ENCODE measurements at places on chromosomes 6 and 20.
A peak's percentile ranks its signal among the peaks of the same experiment; 100 is the strongest.

- DNase-seq: no peak
Measured at GRCh38 chr20:24530131-24530680, 60.8 kb downstream of the SYNDIG1 start.

DNA sequence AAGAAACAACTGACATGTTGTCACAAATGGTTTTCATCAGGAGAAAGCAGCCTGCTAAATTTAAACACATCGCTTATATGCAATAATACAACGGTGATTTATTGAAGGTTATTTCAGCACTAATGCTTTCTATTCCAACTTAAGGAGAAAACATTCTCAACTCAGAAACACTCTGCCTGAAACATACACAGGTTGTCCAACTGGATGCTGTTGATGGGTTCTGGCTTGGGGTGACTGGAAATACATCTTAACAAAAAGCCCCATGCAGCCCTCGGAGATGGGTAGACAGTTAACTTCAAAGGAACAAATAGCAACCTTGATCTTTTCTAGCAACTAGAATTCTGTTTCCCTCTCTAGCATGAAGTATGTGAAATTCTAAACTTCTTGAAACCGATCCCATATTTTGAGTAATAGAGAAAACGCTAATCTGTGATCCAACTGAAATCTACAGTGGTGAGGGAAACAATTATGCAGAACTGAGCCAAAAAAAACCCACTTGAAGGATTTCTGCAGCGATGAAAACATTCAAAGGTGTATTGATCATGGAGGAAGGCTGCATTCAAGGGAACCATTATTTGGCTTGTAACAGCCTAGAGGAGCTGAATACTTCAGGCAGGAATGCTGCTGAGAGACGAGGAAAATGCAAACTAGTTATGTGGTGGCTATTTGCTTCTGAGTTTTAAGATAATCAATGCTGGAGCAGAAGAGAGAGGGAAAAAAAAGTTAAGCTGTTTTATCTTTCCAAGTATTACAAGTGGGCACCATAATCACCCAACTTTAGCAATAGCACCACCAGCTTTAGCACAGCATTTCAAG is 6.9 kb downstream of the ZMYND8 start:
- DNase-seq: no peak

- peak; percentile 22 for DNase-seq
Measured at GRCh38 chr6:27592481-27593199, 119.7 kb upstream of the ZNF184 start.

- DNase-seq: no peak
Measured at GRCh38 chr6:1767481-1768246, 157.9 kb downstream of the FOXC1 start.

DNA sequence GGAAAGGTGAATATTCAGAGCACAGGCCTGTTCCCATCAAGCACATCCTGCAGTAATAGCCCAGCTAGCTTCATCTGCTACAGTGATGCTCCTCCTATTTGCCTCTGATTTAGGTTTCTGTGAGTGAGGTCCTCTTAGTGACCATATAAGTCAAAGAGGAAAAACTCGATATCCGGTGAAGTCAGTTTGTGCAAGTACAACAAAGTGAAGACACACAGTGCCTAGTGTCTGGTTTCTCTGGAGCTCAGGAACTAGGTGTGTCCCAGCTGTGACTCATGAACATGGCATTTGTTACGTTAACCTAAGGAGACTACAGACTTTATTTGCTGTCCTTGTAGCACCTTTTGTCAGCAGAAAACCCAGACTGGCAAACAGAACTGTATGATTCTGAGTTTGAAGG is 33.9 kb downstream of the EDN1 start:
- DNase-seq: no peak

DNA sequence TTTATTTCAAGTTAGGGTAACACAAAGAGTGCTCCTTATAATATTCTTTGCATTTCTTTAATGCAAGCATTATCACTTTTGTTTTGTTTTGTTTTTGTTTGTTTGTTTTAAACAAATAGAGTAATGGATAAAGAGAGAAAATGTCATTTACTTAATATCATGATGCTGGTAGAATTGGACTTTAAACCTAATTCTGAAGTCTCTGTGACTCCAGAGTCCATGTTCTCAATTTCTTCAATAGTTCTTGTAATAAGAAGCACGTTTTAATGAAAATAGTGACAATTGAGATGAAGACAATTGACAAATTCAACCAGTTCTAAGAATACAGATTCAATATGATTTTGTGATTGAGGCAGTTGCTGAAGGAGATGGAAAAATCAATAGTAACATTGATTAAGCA is 30.3 kb upstream of the MANEA start:
- DNase-seq: no peak

GRCh38 chr6:168380956-168381605 is 59.9 kb upstream of the SMOC2 start:
- no peak for DNase-seq

- DNase-seq: no peak
Measured at GRCh38 chr20:64149141-64149540, 15.1 kb upstream of the MYT1 start.

DNA sequence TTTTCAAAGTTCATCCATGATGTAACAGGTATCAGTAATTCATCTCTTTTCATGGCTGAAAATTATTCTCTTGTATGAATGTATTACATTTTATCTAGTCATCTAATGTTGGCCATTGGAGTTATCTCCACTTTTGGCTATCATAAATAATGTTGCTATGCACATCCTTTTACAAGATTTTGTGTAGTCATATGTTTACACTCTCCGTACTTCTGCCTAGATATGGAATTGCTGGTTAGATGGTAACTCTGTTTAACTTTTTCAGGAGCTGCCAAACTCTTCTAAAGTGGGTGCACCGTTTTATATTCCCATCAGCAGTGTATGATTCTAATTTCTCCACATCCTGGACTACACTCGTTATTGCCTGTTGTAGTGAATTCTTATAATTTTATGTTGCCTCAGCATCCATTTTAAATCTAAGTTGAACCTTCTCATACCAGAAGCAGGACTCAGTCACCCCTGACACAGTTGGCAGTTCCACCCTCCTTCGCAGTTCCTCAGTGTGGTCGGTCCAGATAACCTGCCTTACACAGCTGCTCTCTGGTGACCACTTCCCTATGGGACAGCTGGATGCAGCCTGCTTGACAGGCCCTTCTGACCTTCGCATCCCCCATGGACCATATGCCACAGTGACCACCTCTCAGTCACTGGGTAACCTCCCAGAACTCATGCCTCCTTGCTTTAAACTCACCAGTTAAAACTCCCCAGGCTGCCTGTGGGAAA is 33.9 kb downstream of the KIZ start:
- no peak for DNase-seq

- no peak for DNase-seq
Measured at GRCh38 chr6:155341130-155341828, 27.0 kb upstream of the TFB1M start.

GRCh38 chr20:57622579-57623381 is 2.6 kb upstream of the ZBP1 start:
- DNase-seq: peak; percentile 58

DNA sequence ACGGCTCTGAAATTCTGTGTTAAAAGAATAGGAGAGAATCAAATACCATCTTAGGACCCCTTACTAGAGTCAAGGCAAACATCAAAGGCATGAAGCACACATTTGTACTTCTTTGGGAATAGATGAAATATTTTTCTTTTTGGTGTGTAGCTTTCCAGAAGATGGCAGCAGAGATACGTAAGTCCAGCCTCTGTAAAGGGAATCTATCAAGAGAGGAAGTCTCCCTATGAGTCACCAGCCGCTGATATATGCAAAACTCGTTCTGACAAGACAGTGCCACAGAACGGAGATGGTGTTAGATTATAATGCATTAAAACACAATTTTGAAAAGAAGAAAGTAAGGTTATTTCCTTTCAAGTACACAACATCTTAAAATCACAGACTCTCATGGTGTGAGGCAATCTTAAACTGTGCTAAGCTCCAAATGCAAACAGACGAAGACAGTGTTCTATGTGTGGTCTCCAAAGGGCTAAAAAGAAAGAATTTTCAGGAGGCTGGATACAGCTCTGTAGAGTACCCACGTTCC is 120.0 kb upstream of the AGPAT4 start:
- DNase-seq: peak; percentile 43

GRCh38 chr6:104050455-104050854 is 809.3 kb downstream of the HACE1 start:
- no peak for DNase-seq

- DNase-seq: no peak
Measured at GRCh38 chr20:62352402-62353288, 14.5 kb downstream of the LAMA5 start.

DNA sequence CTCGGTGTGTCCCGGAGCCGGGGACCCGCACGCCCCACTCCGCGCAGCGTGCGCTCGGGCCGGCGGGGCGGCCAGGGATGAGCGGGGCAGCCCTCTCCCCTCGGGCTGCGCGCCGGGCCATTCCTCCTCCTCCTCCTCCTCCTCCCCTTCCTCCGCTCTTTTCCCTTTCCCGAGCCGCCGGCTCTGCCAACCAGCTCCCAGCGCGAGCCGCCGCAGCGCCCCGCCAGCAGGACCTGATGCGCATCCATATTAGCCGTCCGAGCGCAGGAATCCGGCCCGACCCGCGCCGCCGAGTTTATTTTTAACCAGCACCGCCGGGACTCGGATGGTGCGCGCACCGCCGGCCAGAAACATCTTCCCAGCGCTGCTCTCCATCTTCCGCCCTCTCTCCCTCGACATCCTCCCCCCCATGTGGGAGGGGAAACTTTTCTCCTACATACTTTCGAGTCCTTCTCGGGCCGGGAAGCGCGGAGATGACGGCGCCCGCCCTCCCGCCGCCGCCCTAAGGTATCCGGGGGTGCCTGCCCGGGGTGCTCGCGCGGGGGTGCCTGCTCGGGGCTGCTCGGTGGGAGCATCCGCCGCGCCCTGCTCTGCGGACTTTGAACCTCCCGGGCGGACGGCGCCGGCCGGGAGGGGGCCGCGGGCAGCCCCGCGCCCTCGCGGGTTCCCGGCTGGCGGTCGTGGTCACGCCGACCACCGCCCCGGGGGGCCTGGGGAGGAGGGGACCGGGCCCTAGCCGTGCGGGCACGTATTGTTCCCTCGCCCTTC is 619 bp downstream of the RREB1 start:
- DNase-seq: peak; percentile 49

DNA sequence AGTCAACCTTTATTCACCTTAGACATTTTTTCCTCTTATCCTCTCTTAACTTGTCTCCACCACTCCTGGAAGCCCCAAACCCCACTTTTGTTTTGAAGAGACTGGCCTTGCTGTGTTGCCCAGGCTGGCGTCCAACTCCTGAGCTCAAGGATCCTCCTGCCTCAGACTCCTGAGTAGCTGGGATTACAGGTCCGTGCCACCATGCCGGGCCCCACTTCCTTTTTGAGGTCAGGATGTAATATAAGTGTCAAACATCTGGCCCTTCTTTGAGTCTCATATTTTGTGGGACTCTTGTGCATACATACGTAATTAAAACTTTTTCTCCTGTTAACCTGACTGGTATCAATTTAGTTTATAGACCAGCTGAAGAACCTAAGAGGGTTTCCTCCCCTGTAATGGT is 1.4 kb upstream of the CDK19 start:
- DNase-seq: no peak

- no peak for DNase-seq
Measured at GRCh38 chr6:28105245-28105639, 19.2 kb upstream of the ZSCAN16 start.

Data from stimulated activated CD4-positive, alpha-beta T cell treated with anti-CD3 and anti-CD28 coated beads, Interleukin-4, amount 100 ng/mL, for 4 hours (primary cell).